Nephron progenitor cell (in vitro differentiated cells): ENCODE measurements at places on chromosomes 2 and 18.
A peak's percentile ranks its signal among the peaks of the same experiment; 100 is the strongest.

DNA sequence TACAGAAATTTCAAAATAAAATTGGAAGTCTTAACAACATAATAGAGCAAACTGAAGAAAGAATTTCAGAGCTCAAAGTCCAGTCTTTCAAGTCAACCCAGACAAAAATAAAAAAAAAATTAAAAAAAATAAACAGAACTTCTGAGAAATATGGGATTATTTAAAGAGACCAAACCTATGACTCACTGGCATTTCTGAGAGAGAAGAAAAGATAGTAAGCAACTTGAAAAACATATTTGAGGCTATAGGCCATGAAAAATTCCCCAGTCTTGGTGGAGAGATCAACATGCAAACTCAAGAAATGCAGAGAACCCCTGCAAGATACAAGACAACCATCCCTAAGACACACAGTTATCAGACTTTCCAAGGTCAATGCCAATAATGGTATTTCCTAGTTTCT lies 167.4 kb downstream of the RNF144A start:
- DNase-seq = no peak

- DNase-seq = peak; percentile 28
Measured at GRCh38 chr2:189581354-189582139, 961 bp upstream of the SLC40A1 start.

DNA sequence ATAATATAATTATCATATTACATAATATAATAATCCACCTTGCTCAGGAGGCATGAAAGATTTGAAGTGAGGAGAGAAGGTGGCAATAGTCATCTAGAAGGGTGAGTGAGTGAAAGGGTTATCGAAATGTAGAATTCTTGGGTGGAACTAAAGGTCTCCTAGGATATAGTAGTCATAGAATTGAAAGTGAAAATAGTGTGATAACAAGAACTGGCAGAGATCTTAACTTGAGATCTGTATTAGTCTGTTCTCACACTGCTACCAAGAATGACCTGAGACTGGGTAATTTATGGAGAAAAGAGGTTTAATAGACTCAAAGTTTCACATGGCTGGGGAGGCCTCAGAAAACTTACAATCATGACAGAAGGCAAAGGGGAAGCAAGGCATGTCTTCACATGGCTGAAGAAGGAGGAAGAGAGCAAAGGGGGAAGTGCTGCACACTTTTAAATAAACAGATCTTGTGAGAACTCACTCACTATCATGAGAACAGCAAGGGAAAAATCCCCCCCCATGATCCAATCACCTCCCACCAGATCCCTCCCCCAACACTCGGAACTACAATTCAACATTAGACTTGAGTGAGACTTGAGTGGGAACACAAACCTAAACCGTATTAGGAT lies 351.5 kb downstream of the NR4A2 start:
- no peak for DNase-seq

GRCh38 chr18:67478249-67478648 lies 38.3 kb downstream of the DSEL start:
- DNase-seq = no peak

DNA sequence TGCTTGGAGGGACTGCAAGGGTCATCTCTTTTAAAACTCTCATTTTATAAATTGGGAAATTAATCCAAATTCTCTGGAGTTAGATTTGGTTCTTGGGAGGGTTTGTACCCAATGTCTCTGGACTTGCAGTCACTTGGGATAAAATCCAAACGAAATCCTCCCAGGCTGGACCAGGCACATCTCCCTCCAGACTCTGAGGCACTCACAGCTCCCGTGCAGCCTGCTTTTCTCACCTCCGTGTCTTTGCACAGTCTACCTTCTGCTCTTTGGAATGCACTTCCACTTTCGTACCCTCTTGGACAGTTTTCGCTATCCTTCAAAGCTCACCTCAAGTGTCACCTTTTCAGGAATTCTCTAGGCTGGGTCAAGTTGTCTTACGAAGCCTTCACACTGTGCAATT lies 166.3 kb downstream of the MYCN start:
- no peak for DNase-seq

GRCh38 chr2:42424033-42424432 lies 63.0 kb upstream of the COX7A2L start:
- no peak for DNase-seq

- DNase-seq = no peak
Measured at GRCh38 chr2:12948961-12949353, 232.2 kb downstream of the TRIB2 start.

GRCh38 chr18:5620289-5620688 lies 76.5 kb upstream of the EPB41L3 start:
- no peak for DNase-seq

DNA sequence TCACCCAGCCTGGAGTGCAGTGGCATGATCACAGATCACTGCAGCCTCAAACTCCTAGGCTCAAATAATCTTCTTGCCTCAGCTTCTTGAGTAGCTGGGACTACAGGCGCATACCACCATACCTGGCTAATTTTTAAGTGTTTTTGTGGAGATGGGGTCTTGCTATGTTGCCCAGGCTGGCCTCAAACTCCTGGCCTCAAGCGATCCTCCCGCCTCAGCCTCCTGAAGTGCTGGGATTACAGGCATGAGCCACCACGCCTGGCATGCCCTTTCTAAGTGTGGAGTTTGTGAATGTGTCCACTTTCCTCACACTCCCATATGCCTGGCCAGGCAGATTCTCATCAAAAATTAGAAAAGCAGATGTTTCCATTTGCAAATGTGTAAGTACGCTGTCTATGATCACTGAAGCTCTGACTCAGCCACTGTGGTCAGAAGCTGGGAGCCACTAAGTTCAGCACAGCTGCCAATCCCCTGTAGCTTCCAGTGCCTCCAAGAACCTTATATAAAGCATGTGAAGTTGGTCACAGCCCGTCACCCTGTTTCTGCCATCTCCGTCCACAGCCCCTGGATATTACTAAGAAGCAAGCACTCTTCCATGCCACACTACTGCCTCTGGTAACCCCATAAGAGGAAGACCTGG lies 155.4 kb downstream of the FAM210A start:
- no peak for DNase-seq

DNA sequence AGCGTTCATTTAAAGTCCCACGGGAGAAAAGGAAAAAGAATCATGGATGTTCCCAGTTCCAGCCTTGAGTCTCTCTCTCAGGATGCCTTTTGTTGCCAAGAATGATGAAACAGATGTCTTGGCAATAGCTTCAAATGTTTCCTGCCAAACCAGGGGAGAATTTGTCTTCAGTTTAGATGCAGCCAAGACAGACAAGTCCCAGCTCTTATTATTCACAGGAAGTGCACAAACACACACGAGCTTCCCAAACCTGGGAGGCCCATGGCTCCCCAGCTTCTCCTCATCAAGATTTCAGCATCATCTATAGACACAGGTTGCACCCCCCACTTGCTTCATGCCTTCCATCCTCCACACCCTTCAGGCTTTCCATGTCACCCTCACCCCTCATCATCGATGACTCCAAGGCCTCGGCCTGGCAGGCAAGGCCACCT lies 45.9 kb downstream of the HS1BP3 start:
- DNase-seq = no peak

- DNase-seq = no peak
Measured at GRCh38 chr2:224569654-224570053, 15.5 kb downstream of the CUL3 start.

- no peak for DNase-seq
Measured at GRCh38 chr2:186980787-186981550, 132.0 kb upstream of the ZSWIM2 start.

DNA sequence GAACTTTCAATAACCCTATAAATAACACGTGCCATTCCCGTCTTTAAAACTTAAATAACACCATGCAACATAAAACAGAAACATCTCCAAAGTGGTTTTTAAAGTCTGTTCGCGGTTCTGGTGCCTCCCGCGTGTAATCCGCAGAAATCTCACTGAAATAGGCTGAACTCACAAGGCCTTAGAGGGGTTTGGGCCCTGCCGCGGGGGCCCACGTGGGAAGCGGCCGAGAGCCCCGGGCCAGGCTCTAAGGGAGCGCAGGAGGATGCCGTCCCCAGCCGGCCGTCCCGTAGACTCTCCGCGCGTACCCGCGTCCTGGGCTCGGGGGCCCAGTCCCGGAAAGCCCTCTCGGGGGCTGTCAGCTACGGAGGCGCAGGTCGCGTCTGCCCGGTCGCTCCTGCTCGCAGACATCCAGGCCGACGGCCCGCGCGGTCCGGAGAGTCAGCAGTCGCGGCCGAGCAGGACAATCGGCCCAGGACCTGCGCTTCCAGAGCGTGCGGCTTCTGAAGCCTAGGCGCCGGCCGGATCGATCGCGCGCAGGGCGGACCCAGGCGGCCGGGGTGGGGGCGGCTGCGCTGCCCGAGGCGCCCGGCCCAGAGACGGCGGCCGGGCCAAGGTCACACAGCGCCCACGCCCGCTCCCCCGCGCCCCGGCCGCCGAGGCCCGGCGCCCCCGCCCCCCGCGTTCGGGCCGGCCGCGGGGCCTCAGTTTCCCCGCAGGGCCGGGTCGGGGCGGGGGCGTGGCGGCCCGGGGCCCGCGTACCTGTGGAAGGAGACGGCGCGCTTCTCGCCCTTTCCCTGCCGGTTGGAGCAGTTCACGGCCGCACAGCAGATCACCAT lies 558 bp downstream of the THAP4 start:
- peak; percentile 70 for DNase-seq

- no peak for DNase-seq
Measured at GRCh38 chr2:4964001-4964540, 728.1 kb upstream of the SOX11 start.

DNA sequence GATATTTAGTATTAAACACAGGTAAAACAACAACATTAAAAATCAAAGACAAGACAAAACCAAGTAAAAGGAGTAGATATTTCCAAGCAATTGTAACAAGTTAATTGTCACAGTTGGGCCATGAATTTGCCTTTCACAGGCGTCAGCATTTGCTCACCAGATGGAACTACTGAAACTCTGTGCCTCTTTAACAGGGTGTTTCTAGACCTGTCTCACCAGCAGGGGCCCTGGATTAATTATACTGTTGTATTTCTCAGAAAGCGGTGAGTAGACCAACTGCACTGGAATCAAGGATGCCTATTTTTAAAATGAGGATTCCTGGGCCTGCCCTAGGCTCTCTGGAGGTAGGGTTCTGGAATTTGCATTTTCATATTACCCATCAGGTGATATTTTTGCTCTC lies 92.6 kb downstream of the UPP2 start:
- no peak for DNase-seq

- no peak for DNase-seq
Measured at GRCh38 chr18:31373641-31374040, 2.9 kb upstream of the DSG4 start.

DNA sequence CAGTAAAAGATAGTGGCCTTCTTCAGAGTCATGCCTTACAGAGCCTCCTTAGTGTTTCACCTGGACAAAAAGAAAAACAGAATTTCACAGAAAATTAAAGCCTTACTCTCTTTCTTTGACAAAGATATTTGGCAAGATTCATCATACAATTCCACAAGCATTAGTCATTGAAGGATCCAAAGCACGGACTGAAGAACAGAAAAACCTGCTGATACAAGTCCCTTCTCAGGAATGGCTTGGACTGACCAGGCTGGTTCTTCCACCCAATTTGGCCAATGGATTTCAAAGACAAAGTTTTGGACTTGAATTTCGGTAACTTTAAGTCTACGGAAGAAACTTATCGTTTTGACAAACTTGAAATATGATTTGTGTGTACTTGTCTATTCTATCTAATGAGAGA lies 39.1 kb upstream of the GALNT3 start:
- DNase-seq = no peak

- no peak for DNase-seq
Measured at GRCh38 chr2:31304816-31305215, 70.9 kb downstream of the EHD3 start.

DNA sequence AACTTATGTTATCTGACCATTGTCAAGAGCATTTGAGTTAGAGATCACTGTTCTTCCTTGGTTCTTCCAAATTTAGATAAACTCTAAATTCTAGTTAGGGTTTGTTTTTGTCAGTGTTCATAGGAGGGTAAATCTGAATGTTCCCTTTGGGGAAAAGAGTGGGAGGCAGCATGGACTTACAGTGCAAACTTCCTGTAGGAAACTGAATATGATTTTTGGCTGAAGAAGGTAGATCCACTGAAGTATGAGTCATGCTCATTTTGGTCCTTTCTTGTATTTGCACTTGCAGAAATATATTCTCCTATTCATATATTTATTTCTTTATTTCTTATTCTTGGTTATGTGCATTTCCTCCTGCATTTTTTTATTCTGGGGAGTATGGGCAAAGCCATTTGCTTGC lies 27.3 kb downstream of the CCDC85A start:
- DNase-seq = no peak

DNA sequence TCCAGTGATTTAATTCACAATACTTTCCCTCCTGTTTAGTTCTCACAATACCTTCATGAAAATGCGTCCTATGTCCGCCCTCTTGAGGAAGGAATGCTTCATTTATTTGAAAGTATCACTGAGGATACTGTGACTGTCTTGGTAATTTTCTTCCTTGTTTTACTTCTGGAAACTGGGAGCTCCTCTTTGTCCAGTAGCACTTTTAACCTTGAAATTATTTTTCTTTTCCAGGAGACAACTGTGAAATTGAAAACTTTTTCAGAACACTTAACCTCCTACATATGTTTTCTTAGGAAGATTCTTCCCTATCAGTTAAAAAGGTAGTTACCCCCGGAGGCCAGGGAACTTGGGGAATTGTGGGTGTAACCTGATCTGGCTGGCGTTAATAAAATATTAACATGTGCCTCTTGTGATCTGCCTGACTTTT lies 58.9 kb upstream of the STON1 start:
- peak; percentile 31 for DNase-seq

- no peak for DNase-seq
Measured at GRCh38 chr2:28164280-28164801, 228.3 kb upstream of the FOSL2 start.

DNA sequence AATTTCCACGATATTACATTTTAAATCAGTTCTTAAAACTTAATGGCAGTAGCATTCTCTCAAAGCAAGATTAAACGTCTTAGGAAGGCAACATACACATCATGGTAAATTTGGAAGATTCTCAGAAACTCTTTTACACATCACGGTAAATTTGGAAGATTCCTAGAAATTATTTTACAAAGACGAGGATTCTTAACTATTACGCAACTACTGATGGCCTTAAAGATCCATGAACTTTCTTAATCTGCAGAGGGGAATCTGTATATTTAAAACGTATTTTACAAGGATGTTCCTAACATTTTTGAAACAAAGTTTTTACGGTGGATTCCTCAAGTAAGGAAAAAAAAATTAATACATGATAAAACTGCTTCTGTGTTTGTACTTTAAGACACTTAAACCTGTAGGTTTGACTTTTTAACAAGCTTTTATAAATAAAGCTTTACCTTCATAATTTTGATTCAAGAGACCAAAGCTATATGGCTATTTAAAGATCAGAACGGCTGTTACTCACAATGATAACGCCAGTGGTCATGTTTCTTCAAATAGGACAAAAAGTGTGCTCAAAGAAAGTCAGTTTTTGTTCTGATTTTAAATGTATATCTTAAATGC lies 1.7 kb downstream of the ATF2 start:
- no peak for DNase-seq

GRCh38 chr2:241008711-241009121 lies 10.3 kb downstream of the SNED1 start:
- DNase-seq = no peak

DNA sequence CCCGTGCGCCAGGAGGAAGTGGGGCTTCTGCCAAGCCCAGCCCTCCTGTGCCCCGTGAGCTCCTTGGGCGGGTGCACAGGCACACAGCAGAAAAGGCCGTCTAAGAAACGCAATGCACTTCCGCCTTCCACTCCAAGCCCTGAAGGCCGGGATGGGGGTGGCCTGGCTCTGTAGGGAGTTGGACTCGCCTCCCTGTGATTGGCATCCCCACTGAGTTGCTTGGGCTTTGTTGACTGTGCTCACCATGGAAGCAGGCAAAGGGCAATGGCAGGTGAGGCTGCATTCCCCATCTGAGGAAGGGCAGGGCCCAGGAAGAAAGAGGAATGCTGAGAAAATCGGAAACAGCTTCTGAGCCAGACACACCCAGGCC lies 66.8 kb downstream of the CRACDL start:
- no peak for DNase-seq

GRCh38 chr18:48749768-48750167 lies 201.0 kb downstream of the SMAD7 start:
- no peak for DNase-seq
